ENCODE measurements at places on chromosomes 5 and 9.
A peak's percentile ranks its signal among the peaks of the same experiment; 100 is the strongest.

GRCh38 chr9:90047828-90048227 lies 443.0 kb downstream of the GADD45G start:
- DNase-seq, result no peak

DNA sequence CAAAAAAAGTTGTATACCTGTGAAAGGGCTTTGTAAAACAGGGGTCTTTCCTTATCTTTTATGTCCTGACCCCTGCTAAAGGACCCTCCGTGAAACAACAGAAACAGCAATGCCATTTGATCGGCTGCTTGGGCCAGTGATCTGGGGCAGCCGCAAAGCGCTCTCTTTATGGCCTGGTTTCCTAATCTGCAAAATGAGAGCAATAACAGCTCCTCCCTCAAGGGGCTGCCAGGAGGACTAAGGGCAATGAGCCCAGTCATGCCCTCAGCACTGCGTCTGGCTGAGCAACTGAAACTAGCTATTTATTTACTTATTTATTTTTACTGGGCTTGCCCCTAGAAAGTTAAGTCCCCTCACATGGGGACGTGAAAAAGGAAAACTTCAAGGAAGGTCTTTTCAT lies 18.3 kb downstream of the CMBL start:
- no peak for DNase-seq

- no peak for DNase-seq
These were observed 11.3 kb downstream of the ZNF618 start for GRCh38 chr9:113887436-113887835.

GRCh38 chr5:162474239-162474638 lies 406.7 kb downstream of the GABRG2 start:
- no peak for DNase-seq

GRCh38 chr9:72971411-72971810 lies 18.6 kb upstream of the ALDH1A1 start:
- no peak for DNase-seq

DNA sequence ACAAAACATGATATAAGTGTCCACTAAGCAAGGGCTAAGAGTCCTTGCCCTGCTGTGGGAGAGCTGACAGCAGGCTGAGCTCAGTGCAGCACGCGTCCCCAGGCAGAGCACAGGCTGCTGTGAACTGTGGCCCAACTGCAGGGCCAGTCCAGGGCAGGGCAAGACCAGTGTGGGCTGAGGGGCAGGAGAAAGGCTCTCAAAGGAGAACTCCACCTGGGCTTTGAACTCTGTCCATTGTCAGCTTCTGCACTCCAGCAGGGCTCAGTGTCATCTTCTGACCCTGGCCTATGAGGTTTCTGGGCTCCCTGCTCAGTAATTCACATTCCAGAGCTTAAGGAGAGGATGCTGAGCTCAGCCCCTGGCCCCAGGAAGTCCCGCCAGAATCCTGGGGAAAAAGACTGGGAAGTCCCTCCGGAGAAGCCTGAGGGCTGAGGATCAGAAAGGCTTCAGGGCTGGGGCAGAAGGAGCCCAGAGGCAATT lies 37.4 kb downstream of the LHFPL2 start:
- no peak for DNase-seq

DNA sequence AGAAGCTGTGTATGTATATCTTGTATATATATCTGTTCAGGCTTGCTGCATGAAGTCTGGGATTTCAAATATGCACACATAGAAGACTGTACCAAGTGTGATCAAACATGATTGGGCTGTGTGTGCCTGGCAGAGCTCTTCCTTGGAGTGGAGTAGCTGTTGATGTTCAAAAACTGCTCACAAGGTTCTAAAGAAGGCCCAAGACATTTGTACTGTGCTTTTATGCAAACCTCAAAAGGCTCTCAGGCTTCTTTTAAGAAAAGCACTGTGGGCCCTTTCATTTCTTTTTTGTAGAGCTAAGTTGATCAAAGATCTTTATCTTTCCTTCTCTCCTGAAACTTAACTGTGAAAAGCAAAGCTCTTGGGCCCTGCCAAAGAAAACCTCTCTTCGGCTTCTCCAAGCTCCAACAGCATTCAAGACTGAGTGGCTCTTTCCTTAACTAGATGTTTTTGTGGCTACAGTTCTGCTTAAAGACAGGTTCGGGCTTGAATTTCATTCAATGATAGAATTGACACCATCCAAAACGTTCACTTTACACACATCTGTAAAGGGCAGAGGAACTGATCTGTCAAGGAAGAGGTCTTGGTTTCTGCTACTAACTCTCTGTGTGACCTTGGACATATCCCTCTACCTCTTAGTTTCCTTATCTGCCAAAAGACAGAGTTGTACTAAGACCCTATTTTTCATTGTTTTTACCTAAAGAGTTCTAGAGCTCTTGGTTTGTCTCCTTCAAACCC lies 105.8 kb upstream of the IL6ST start:
- no peak for DNase-seq

- no peak for DNase-seq
These were observed 91.6 kb downstream of the SLC1A3 start for GRCh38 chr5:36698031-36698430.

- no peak for DNase-seq
These were observed 58.7 kb upstream of the ERBIN start for GRCh38 chr5:65867542-65868195.

DNA sequence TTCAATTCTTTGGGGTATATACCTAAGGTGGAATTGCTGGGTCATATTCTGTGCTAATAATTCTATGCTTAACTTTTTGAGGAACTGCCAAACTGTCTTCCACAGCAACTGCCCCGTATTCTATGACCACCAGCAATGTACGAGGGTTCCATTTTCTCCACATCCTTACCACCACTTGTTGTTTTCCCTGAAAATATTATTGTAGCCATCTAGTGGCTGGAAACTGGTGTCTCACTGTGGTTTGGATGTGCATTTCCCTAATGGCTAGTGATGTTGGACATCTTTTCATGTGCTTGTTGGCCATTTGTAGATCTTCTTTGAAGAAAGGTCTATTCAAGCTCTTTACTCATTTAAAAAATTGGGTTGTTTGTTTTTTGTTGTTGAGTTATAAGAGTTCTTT lies 30.7 kb downstream of the MSX2 start:
- no peak for DNase-seq

GRCh38 chr5:6843335-6843734 lies 130.1 kb downstream of the TENT4A start:
- no peak for DNase-seq

- no peak for DNase-seq
These were observed 1944.2 kb upstream of the NUDT12 start for GRCh38 chr5:105506692-105507277.

GRCh38 chr5:143601917-143602333 lies 198.4 kb upstream of the NR3C1 start:
- no peak for DNase-seq

DNA sequence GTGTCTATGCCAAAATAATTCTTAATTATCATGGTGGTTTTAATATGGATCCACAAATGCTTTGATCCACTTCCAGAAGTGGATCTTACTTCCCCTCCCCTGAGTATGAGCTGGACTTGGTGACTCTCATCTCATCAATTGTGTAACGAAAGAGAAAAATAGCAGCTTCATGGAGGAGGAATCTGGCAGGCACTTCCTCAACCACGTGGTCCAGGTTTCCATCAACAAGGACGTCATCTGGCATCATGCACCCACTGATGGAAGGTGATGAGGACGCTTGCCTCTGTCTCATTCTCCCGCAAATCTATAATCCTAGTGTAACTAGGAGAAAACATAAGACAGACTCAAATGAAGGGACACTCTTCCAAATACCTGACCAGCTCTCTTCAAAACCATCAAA lies 54.6 kb upstream of the S1PR3 start:
- DNase-seq, result no peak

GRCh38 chr5:135834639-135835529 lies at the start of gene SLC25A48:
Gene SLC25A48, plus strand, starts transcription at chr5:135834663. Its CDS starts 185 bp downstream, at chr5:135834848.
- peak; percentile 51 for DNase-seq

DNA sequence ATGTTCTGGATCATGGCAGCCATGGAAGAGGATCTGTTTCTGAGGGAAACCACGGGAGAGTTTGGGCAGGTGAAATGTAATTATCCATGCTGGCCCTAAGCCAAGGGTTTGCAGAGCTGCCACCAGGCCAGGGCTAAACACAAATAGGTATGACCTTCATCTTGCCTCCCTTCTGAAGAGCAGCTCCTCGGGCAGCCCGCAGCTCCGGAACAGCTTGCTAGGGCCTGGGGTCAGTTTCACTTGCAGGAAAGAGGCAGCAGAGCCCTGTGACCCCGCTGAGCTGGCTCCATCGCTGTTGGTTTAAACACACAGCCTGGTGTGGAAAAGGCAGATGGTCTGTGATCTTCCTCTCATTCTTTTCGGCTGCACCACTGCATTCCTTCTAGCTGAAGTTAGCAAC lies 141.4 kb downstream of the TMEM38B start:
- no peak for DNase-seq

GRCh38 chr5:130337179-130337888 lies 433.1 kb downstream of the CHSY3 start:
- DNase-seq, result no peak

DNA sequence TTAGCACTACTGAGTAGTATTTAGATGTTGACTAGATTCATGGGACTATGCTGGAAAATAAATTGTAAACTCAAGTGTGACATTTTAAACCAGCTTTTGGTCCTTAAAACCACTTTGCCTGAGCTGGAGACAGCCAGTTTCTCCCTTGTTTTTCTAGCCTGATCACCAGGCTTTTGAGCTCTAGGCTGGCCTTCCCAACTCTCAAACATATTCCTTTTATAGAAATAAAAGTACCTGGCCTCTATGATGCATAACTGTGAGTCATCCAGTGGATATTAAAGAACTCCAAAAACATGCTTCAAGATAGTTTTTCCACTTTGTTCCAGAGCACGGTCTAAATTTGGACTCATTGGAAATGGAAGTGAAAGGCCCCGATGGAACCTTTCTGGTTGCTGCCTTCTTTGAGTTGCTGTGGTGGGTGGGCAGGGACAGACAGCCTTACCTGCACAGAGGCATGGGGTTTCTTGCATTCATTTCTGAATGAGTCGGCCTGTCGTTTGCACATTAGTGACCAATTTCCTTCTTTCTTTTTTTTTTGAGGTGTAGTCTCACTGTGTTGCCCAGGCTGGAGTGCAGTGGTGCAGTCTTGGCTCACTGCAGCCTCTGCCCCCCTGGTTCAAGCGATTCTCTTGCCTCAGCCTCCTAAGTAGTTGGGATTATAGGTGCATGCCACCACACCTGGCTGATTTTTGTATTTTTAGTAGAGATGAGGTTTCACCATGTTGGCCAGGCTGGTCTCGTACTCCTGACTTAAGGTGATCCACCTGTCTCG lies 43.1 kb downstream of the TRIO start:
- no peak for DNase-seq

DNA sequence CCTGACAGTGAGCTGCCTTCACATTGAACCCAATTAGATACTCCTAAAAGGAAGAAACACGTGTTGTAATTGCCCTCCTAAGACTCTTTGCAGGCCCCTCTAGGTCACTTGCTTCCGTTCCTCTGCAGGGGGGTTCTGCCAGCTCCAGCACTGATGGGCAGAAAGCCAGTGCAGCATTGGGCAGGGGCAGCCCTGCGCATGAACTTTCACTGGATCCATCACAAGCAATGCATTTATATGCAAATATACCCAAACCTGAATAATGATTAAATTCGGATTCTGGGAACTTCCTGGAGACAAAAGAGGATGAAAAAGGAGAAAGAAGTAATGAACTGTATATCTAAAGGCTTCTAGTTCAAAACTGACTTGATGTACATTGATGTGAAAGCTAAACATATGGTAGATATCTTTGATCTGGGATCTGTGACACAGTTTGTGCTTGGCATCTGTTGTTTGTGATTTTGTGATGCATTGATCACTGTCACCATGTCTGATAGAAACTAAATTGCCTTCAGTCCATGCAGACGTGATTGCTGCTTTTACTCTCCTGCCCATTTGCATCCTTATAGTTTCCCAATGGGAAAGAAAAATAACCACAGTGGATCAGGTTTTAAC lies 313.4 kb downstream of the DEPDC1B start:
- DNase-seq, result no peak

DNA sequence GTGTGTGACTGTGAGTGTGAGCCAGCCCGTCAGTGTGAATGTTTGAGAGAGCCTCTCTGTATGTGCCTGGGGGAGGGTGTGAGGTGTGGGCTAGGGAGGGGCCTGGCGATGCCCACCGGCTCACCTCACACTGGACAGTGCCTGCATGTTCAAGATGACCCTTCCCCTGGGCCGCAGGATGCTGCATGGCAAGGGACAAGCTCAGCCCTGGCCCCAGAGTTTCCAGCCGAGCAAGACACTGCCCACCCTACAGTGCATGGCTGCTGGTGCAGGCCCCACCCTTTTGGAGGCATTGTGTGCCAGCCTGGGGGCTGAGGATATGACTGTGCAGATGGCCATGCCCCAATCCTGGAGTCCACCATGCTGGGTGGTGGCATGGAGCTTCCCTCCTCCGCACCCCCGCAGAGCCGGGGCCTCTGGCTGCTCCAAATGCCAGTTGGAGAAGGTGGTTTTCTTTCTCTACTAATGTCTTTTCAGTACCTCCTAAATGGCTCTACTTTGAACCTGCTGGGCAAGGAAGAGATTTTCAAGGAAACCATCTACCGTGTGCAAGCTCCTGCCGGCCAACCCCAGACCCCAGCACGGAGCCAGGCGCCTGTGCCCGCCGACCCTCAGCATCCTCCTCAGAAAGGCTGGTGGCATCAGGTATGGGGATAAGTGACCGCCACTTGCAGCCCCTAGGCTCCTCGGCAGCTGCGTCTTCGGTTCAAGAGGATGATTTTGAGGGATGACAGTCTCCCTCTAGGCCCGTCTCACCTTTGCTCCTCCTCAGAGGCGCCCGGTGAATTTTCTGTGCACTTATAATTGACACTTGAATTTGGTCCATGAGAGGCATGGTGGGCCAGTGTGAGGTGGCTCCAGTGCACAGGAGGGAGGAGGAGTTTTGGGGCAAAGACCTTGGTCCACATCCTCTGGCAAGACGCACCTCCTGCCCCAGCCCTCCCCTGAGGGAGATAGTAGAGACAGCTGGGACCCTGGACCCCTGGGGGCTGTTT lies 27.7 kb downstream of the FGD3 start:
- DNase-seq, result no peak

GRCh38 chr5:119478781-119479180 lies 26.5 kb downstream of the HSD17B4 start:
- DNase-seq, result no peak

- no peak for DNase-seq
These were observed 73.2 kb upstream of the SMARCA2 start for GRCh38 chr9:1941989-1942388.

GRCh38 chr9:107172979-107173347 lies 110.1 kb upstream of the RAD23B start:
- DNase-seq, result no peak

DNA sequence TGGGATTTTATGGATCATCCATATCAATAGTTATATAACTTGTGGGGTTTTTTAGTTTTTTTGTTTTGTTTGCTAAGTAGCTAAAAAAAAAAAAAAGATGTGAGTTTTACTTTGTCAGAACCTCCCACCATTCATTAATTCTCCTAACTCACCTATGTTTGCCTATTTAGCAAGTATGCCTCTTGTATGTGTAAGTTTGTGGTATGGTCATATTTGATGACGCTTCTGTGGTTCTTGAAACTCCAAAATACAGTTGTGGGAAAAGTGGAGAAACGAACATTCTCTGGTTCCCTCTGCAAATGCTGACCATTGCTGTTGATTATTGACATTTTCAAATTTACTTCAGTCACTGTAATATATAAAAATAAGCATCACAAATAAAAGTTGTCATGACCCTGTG lies 75.7 kb downstream of the PBX3 start:
- DNase-seq, result no peak
